WTC11 (cell line): ENCODE measurements at places on chromosomes 6 and 20.

GRCh38 chr6:151388997-151389617 is 2.3 kb downstream of the ZBTB2 start:
- DNase-seq: no peak
- H3K27me3 ChIP-seq: no peaks in the 10 kb centered on the region
- peak overlapping the region; percentile 99 for H3K27ac ChIP-seq
- H3K4me1 ChIP-seq: peaks cover 51% of the 10 kb centered on the region
- H3K36me3 ChIP-seq: peaks cover 12% of the 10 kb centered on the region

GRCh38 chr6:23498013-23498412 is 628.0 kb upstream of the NRSN1 start:
- H3K36me3 ChIP-seq: no peaks in the 10 kb centered on the region
- no peak for DNase-seq
- no peaks in the 10 kb centered on the region for H3K4me1 ChIP-seq
- no peak overlapping the region for H3K4me3 ChIP-seq
- no peaks in the 10 kb centered on the region for H3K27me3 ChIP-seq

DNA sequence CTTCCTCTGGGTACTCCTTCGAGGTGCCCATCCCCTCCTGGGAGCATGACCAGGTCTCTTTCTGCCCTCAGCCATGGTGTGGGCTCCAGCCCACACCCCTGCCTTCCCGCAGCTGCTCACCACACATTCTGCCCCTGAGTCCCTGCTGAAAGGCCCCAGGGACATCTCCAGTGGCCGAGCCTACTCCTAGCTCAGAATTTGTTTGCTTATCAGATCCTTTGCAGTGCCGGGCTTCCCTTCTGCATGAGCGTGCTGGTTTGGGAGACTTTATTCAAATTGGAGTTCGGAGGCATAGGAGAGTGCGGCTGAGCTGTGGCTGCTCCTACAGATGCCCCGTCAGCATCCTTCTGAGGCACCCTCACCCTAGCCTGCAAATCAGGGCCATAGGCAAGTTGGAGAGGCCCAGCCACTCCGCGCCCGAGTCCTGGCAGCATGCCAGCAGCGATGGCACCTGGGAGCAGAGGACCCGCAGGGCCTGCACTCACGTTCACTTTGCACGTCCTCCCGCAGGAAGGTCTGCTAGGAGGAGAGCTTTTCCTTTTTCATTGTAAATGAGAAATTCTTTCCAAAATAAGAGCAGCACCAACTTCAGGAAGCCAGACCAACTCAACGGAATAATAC is 327.3 kb downstream of the QKI start:
- no peak overlapping the region for H3K4me3 ChIP-seq
- peaks cover 21% of the 10 kb centered on the region for H3K4me1 ChIP-seq
- no peak for DNase-seq

GRCh38 chr6:122491919-122492555 is 20.4 kb upstream of the SERINC1 start:
- no peaks in the 10 kb centered on the region for H3K27me3 ChIP-seq
- peaks cover 44% of the 10 kb centered on the region for H3K36me3 ChIP-seq
- no peak overlapping the region for H3K27ac ChIP-seq
- DNase-seq: peak; percentile 73
- H3K4me3 ChIP-seq: no peak overlapping the region
- peaks cover 7% of the 10 kb centered on the region for H3K4me1 ChIP-seq

GRCh38 chr20:33209789-33210188 is 7.4 kb upstream of the BPIFA3 start:
- H3K27me3 ChIP-seq: peaks cover 4% of the 10 kb centered on the region
- H3K4me3 ChIP-seq: no peak overlapping the region
- peak; percentile 87 for DNase-seq
- no peak overlapping the region for H3K27ac ChIP-seq
- H3K36me3 ChIP-seq: no peaks in the 10 kb centered on the region

- H3K36me3 ChIP-seq: no peaks in the 10 kb centered on the region
- DNase-seq: no peak
- H3K4me1 ChIP-seq: peaks cover 10% of the 10 kb centered on the region
- no peak overlapping the region for H3K27ac ChIP-seq
Measured at GRCh38 chr6:166905505-166906134, 50.7 kb downstream of the RNASET2 start.

- H3K27ac ChIP-seq: no peak overlapping the region
- H3K4me3 ChIP-seq: no peak overlapping the region
- H3K27me3 ChIP-seq: no peaks in the 10 kb centered on the region
- peaks cover 13% of the 10 kb centered on the region for H3K4me1 ChIP-seq
Measured at GRCh38 chr20:11217326-11218172, 543.8 kb upstream of the JAG1 start.

- H3K4me1 ChIP-seq: peaks cover 15% of the 10 kb centered on the region
- peak overlapping the region; percentile 84 for H3K4me3 ChIP-seq
- H3K27me3 ChIP-seq: peaks cover 26% of the 10 kb centered on the region
- H3K27ac ChIP-seq: no peak overlapping the region
- DNase-seq: peak; percentile 41
Measured at GRCh38 chr6:33192671-33193602, 670 bp upstream of the COL11A2 start.
